ENCODE measurements at places on chromosomes 5 and 9.

DNA sequence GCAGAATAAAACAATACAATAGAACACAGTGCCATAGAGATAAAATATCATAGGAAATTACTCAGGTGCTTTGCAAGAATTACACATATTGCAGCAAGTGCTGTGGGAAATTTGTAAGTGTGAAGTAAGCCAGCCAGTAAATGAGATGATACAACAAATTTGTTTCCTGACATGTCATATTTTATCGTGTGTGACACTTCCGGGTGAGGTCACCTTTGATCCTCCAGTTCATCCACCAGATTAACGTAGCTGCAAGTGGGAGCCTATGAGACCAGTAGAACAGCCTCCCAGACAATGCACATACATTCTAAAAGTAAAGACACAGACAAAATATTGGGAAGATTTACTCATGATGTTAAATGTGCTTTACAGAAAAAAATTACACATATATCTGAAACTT lies 72.2 kb downstream of the PRDM9 start:
- no peaks in the 10 kb centered on the region for H3K36me3 ChIP-seq
- H3K27ac ChIP-seq, result no peak overlapping the region
- no peaks in the 10 kb centered on the region for H3K27me3 ChIP-seq
- H3K4me3 ChIP-seq, result no peak overlapping the region
- no peaks in the 10 kb centered on the region for H3K4me1 ChIP-seq

DNA sequence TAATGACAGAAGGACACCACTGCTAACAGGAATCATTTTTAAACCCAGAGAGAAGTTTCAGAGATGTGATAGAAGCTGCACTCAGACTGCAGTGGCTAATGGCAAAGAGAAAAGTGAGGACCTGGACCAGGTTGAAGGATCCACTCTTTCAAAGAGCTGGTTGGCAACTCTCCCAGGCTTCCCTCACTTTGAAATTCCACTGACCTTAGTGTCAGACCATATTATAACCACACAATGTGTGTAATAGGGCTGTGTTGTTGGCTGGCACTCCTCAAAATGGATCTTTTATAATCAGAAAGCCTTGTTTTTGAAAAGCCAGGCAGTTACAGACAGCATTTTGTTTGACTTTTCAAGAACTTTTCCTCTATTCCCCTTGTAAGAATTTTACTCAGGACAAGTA lies 280.7 kb downstream of the PRELID2 start:
- H3K36me3 ChIP-seq, result no peaks in the 10 kb centered on the region
- peaks cover 9% of the 10 kb centered on the region for H3K4me1 ChIP-seq
- no peak overlapping the region for H3K4me3 ChIP-seq
- H3K27me3 ChIP-seq, result no peaks in the 10 kb centered on the region

DNA sequence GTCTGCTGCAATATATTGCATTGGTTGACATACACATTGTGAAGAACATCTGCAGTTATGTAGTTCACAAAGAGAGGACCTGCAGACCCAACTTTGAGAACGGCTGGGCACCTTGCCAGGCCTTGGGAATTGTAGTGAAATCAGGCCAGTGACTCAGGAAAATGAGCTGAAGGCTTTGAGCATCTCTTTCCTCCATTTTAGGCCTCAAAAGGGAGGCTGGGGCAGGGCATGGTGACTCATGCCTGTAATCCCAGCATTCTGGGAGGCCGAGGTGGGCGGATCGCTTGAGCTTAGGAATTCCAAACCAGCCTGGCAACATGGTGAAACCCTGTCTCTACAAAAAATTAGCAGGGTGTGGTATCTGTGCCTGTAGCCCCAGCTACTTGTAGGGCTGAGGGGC lies 1.4 kb upstream of the IPPK start:
- peaks cover 18% of the 10 kb centered on the region for H3K36me3 ChIP-seq
- H3K27ac ChIP-seq, result peak overlapping the region; percentile 69
- peak overlapping the region; percentile 74 for H3K4me3 ChIP-seq
- no peaks in the 10 kb centered on the region for H3K27me3 ChIP-seq
- H3K4me1 ChIP-seq, result peaks cover 8% of the 10 kb centered on the region
- peak; percentile 90 for DNase-seq

- no peaks in the 10 kb centered on the region for H3K4me1 ChIP-seq
- no peaks in the 10 kb centered on the region for H3K27me3 ChIP-seq
- no peak overlapping the region for H3K27ac ChIP-seq
- H3K4me3 ChIP-seq, result no peak overlapping the region
- DNase-seq, result no peak
These were observed 118.1 kb upstream of the TARS1 start for GRCh38 chr5:33322632-33323031.

- DNase-seq, result peak; percentile 8
- no peaks in the 10 kb centered on the region for H3K4me1 ChIP-seq
- no peaks in the 10 kb centered on the region for H3K27me3 ChIP-seq
- H3K36me3 ChIP-seq, result no peaks in the 10 kb centered on the region
These were observed 150.5 kb upstream of the TLX3 start for GRCh38 chr5:171158581-171158980.

- no peak overlapping the region for H3K27ac ChIP-seq
- no peak overlapping the region for H3K4me3 ChIP-seq
- H3K4me1 ChIP-seq, result peaks cover 11% of the 10 kb centered on the region
- no peaks in the 10 kb centered on the region for H3K27me3 ChIP-seq
- no peaks in the 10 kb centered on the region for H3K36me3 ChIP-seq
These were observed 450.0 kb downstream of the SPATA31D1 start for GRCh38 chr9:82438581-82438980.

Measured in MCF 10A (cell line).